ENCODE measurements at places on chromosomes 16 and 17.

DNA sequence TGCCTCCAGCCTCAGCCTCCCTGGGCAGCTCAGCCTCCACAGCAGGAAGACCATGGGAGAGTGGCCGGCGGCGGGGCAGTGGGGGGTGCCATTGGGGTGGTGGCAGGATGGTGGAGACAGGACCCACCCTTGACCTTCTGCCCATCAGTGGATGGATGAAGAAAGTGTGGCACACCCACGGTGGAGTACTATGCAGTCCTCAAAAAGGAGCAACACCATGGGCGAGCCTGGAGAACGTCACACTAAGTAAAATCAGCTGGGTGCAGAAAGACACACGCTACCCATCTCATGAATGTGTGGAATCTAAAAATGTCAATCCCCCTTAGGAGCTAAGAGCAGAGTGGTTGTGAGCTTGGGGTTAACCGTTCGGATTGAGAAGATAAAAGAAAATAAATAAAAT, 34.8 kb upstream of the ACSF3 start:
- DNase-seq, result no peak

- no peak for DNase-seq
Measured at GRCh38 chr16:56480776-56481467, 29.6 kb downstream of the OGFOD1 start.

DNA sequence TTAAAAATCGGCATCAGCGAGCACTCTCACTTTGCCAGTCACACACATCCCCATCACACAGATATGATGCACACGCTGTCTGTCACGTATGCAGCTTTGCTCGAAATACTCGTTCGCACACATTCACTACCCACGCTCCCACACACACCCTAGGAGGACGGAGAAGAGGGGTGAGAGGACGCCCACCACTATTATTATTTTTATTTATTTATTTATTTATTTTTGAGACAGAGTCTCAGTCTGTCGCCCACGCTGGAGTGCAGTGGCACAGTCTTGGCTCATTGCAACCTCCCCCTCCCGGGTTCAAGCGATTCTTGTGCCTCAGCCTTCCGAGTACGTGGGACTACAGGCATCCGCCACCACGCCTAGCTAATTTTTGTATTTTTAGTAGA, 30.4 kb downstream of the HASPIN start:
- no peak for DNase-seq

GRCh38 chr17:82566129-82566960, 46.8 kb downstream of the FOXK2 start:
- no peak for DNase-seq

DNA sequence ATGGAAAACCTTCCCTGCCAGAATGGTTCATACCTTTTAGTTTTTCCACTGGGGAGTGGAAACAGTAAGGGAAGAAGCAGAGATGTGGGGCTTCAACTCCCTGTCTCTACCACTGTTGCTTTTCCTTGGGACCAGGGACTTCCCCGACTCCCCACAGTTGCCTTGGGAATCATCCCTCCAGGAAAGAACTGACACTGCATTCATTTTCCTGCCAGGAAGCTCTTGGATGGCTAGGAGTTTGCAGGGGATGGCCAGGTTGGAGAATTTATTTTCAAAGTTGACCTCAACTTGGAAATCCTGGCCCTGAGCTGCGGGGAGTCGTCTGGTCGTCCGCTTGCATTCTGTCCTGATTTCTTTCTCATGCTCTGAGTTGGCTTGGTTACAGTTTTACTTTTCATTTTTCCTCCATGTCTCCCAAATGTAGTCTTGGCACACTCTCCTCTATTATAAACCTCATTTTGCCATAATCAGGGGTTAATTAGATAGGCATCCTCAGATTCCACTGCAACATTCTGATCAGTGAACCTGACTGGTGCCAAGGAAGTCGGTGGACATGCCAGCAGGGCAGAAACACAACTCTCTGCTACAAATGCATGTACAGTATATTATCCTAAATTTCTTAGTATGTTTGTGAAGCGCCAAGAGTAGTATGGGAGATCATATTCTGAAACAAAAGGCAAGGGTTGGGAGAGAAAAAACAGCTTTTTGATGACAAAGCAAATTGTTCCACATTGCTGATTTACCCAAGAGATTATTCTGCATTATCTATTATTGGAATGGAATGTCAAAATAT, 220.5 kb upstream of the XYLT1 start:
- DNase-seq, result no peak

GRCh38 chr16:7372095-7372494, 39.5 kb downstream of the RBFOX1 start:
- no peak for DNase-seq

DNA sequence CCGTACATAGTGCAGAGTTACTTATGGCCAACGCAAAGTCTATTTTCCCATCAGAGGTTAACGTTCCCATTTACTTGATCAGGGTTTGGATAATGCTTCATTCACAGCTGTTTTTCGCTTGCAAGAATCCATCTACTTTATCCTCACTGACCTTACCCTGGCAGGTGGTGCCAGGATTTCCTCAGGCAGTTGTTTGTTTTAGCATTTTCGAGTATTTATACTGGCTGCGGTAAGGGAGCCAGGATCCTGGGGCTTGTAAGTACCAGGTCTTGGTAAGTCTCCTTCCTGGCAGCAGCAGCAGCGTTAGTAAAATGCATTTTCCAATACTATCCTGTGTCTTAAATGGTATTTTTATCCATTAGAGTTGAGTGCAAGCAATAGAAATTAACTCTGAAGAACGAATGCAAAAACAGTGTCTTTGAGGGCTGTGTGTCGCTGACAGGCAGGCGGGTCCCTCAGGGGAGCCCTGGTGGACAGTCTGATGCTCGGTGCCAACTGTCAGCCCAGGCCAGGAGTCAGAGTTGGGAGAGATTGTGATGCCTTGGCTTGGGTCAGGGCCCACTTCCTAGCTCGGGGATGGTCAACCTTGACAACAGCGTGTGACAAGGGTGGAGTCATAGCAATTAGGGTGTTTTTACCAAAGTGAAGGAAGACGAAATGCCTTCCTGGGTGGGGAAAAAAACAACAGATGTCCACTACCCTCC, 92.4 kb upstream of the HSBP1 start:
- no peak for DNase-seq

DNA sequence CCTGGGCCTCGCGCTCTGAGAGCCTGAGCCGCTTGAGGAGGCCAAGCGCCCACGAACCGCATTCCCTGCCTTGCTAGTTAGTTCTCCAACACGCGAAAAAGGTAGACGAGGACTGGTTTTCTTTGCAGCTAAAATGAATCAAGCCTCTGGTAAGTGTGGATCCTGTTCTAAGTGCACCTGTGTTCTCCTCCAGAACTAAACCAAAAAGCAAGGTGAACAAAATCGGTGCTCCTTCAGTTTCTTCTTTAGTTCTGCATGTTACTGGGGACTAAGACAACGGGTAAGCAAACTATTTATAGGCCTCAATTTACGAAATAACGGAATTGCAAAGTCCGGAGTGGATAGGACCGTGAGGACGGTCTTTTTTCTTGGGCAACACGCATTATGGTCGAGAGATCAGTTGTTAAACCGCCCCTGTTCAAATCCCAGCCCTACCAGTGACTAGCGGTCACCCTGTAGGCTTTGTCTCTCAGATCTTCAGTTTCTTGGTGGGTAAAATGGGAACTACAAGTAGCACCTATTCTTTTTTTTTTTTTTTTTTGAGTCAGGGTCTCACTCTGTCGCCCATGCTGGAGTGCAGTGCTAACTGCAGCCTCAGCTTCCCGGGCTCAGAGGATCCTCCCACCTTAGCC, 993 bp upstream of the ANKRD11 start:
- no peak for DNase-seq

DNA sequence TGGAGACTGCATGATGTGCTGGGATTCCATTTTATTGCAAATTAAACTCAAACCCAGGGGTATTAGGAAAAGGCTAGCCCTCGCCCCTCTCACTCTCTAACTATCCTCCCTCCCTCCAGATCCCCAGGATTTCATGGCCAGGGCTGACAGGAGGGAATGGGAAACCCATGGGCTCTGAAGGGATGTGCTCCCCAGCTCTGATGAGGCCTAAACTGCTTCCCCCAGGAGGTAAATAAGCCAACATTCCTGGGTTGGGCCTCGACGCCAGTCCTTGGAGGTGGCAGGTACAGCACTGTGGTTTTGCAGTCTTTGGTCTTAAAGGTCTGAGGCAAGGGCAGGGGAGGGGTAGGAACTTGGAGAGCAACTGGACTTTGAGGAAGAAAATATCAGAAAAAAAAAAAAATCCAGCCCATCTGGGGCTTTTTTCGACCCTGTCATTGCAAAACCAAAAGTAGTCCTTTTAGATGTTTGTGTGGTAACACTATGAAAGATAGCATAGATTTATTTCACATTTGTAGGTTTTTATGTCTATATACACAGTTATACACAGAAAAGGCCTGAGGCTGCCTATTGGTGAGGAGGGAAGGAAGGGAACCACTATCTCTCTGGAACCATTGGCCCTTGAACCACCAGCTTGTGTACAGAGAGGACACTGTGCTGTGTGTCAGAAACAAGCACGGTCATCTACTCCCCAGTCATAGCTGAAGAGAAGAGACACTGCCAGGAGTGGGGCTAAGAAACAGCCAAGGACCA, 12.0 kb downstream of the C17orf113 start:
- no peak for DNase-seq
